ENCODE measurements at places on chromosomes 12 and 14.

- DNase-seq, result no peak
Measured at GRCh38 chr12:89873745-89874144, 165.1 kb upstream of the ATP2B1 start.

- DNase-seq, result no peak
Measured at GRCh38 chr14:49946320-49947141, 53.6 kb downstream of the ARF6 start.

DNA sequence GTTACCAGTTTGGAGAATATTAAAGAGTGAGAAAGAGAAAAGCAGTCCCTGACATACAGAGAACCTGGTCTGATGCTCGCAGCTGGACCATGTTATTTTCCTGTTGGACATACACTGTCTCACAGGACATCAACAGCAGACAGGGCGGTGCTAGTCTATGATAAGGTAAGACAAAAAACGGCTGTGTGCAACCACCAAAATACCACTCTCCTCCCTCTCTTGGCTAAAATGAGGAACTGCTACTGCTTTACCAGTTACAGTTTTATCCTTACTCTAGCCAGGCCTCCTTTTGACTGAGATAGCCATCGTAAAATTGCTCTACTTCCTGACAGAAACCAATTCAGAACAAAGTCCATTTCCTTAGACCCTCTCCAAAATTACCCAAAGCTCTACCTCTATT is 47.0 kb upstream of the ERGIC2 start:
- DNase-seq, result no peak

- no peak for DNase-seq
Measured at GRCh38 chr12:16352481-16352880, 5.0 kb downstream of the MGST1 start.

- DNase-seq, result no peak
Measured at GRCh38 chr14:68606176-68606575, 186.7 kb downstream of the ZFP36L1 start.

DNA sequence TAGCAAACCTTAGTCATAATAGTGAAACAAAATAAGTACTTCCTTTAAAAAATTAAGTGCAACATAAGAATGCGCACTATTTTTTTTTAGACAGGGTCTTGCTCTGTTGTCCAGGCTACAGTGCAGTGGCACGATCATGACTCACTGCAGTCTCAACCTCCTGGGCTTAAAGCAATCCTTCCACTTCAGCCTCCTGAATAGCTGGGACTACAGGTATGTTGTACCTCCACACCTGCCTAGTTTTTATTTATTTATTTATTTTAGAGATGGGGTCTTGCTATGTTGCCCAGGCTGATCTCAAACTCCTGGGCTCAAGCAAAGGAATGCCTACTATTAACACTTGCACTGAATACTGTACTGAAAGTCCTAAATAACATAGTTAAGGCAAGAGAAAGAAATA is 93.8 kb downstream of the NUMB start:
- no peak for DNase-seq

DNA sequence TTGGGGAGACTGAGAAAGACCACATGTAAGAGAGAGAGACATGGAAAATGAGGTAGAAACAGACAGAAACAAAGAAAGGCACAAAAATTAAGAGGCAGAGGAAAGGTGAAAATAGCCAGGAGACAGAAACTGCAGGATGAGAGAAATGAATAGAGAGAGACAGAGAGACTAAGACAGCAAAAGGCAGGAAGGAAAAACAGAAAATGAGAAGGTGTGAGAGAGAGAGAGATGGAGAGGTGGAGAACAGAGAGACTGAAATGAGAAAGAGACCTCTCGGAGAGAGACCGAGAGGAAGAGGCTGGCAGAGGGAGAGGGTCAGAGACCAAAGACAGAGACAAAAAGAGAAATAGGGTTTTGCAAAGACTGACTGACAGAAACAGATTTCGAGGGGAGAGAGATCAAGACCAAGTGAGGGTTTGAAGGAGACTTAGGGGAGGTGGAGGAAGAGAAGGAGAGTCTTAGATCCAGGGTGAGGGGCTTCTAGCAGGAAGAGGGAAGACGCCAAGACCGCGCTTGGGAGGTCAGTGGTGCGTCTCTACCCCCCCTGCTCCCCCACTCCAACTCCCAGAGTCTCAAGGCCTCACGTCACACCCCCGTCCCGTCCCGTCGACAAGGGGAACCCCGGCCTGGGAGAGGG is 1.1 kb upstream of the AQP5 start:
- no peak for DNase-seq

DNA sequence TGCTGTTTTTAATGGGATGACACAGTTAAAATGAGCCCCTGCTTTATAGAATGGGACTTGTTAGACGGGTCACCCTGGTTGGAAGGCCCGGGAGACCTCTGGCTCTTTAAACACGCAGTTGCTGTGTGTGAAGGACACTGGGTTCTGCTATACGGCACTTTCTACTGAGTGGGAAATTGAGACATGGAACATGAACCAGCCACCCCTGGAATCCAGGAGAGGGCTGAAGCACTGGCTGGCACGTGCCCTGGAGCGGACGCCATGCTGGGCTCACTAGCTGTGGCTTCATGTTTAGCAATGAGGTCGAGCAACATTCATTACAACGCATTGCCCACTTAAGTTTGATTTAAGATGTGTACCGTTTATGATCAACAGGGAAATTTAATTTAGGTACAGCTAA is 23.9 kb downstream of the CACNA1C start:
- no peak for DNase-seq

DNA sequence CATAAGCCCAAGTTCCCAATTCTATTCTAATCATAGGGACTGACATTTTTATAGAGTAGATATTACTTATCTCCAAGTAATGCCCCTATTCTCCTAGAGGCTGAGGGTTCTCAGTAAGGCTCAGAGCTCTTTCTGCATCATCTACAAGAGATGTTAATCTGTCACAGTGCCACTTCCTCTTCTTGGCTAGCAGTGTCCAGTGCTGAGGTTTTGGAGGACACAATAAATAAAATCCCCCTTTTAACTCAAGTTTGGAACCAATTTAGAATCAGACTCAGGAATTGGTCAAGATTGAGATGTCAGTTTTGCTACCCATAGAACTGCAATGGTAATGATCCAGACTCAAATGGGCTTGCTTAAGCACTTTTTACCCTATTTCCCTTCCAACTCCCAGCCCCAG is 154.1 kb upstream of the ARID2 start:
- DNase-seq, result no peak

- no peak for DNase-seq
Measured at GRCh38 chr12:90086281-90086680, 377.6 kb upstream of the ATP2B1 start.

- no peak for DNase-seq
Measured at GRCh38 chr14:87955501-87955900, 37.5 kb downstream of the GALC start.

DNA sequence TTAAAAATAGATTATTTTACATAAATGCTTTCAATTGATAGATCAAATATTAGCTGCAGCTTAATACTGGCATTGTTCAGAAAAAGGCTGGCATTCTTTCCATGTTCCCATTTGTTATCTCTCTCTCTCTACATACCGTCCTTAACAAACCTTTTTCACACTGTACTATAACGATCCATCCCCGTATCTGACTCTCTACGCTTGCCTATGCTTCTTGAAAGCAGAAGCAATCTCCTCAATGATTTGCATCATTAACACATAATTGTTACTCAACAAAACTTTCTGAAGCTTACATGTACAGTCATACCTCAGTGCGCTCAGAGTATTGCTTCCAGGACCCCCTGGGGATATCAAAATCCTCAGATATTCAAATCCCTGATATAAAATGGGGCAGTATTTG is 89.7 kb downstream of the TMTC1 start:
- no peak for DNase-seq

- DNase-seq, result no peak
Measured at GRCh38 chr12:22083167-22083566, 37.1 kb downstream of the CMAS start.

DNA sequence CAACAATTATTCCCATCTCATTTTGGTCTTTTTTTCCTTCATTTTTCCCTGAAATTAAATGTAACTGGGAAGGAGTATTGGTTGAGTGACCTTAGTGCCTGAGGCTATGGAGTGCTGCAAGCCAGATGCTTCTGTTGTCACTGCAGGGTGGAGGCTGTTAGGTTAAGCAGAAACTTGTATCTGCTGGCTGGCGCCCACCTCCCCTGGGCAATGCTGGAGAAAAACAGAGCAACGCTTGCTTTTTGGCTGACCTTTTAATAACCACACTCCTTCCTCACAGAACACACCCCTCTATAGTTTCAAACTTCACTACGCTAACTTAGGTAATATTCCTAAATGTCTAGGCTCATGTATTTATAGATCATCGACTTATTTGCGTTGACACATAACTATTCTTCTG is 583.5 kb upstream of the NOVA1 start:
- DNase-seq, result no peak

GRCh38 chr12:123767613-123768012 is 5.5 kb downstream of the DNAH10 start:
- DNase-seq, result no peak

DNA sequence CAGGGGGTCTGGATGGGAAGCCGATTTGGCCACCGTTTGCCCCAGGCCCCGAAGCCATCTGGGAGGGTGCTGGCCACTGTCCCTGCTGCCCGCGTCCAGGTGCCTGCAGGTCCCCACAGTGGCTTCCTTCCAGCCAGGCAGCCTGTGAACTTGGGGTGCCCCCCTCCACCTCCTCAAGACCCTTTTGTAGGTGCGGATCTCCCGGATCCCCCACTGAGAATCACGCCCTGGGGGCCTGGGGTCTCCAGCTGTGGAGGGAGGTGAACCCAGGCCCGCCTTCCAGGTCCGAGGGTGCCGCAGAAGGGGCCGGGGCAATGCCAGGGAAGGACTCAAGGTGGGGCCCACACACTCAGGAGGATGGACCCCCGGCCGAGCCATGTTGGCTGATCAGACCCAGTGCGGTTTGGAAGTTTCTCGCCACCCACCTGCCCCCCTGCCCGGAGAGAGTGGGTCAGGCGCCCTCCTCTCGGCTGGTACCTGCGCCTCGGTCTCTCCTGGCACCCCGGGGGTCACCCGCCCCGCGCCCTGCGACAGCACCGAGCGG is 1.7 kb downstream of the MMP17 start:
- no peak for DNase-seq

DNA sequence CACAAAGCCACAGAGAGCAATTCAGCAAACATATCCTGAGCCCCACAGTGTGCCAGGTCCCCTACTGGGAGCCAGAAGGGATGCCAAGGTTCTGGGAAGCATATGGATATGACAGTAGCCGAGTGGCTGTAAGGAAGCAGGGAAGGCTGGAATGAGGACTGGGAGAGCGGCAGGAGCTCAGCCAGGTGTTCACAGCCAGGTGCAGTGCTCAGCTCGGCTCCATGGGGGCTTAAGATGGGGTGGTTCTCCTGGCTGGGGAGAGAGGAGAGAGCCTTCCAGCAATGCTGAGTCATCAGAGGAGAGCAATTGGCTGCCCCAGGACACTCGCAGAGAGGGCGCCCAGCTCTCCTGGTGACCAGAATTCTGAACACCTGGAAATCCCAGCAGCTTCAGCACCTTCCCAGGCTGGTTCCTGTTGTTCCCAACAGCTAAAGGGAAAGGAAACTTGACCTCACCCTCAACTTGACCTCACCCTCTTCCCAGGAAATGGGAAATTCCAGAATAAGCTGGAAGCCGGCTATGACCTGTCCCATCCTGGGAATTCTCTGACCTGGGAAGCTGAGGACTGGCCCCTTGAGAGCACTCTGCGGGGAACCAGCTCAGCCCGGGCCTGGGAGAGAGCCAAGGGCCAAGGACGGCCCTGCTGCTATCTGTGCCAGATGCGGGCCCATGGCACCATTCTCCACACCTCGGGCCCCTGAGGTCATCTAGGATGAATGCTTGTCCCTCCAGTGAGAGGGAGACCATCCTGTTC is 34.6 kb downstream of the SLC6A12 start:
- no peak for DNase-seq
